Renal pelvis (tissue), 12 donors: ENCODE measurements at places on chromosomes 3 and 15. TPM values are rescaled to one million over a fixed set of nuclear protein-coding genes. Genes with fewer than 3 reads are reported as not detected.

- no peak for DNase-seq
Observed at GRCh38 chr3:188878076-188878475, 293.7 kb upstream of the TPRG1 start.

The CHRD gene
- 16.1 TPM for polyA plus RNA-seq

GRCh38 chr15:88894348-88894818 lies 961 bp downstream of the HAPLN3 start:
- no peak for DNase-seq

The SCN11A gene
- polyA plus RNA-seq: 1.6 TPM

GRCh38 chr15:84740691-84741090 lies 7.7 kb upstream of the ZNF592 start:
- no peak for DNase-seq

DNA sequence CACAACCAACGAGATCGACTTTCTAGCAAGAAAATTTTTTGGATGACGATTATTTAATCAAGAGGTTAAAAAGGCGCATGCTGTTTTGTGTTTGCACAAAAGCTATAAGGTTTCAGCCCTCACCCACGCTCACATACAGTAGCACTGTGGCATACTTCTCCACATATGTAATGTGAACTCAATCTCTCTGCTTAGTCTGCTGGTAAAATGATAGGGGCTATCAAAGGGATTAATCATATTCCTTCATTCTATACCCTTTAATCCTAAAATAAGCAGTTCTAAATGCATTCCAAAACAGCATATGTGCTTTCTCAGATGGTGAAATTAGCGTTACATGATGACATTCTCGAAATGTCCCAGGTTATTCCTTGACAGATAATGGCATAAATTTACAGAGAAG lies 196.9 kb upstream of the PRICKLE2 start:
- DNase-seq: no peak

- DNase-seq: no peak
Observed at GRCh38 chr3:130934442-130935089, 40.7 kb downstream of the ATP2C1 start.
